Inflammatory macrophage (primary cell): ENCODE measurements at places on chromosomes 4 and X.

GRCh38 chr4:8837181-8837841 is 34.3 kb downstream of the HMX1 start:
- no peak for DNase-seq

DNA sequence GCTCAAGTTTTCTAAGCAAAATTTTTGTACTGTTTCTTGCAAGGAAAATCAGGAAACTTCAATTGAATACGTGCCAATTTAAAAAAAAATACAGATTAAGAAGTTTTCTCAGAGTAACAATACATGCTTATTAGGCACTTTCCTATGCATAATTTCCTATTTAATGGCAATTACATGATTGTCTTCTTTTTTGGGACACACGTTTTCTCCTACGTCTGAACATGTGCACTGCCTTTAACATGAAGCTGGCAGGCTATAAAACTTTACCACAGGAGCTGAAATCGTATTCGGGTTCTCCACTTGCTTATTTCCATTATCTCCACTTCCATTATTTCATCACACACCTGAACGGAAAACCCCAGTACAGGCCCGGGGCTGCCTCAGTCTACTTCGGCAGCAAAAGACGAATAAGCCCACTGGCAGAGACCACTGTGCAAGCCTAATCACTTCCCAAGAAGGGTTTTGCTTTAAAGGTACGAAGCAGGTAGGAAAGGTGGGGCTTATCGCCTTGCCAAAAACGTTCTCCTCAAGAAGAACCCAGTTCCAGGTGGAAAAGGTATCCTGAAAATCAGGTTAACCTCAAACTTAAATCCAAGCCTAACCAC is 575 bp downstream of the RCHY1 start:
- DNase-seq: no peak

- no peak for DNase-seq
These were observed 72.0 kb downstream of the TMEM144 start for GRCh38 chr4:158282252-158282651.

DNA sequence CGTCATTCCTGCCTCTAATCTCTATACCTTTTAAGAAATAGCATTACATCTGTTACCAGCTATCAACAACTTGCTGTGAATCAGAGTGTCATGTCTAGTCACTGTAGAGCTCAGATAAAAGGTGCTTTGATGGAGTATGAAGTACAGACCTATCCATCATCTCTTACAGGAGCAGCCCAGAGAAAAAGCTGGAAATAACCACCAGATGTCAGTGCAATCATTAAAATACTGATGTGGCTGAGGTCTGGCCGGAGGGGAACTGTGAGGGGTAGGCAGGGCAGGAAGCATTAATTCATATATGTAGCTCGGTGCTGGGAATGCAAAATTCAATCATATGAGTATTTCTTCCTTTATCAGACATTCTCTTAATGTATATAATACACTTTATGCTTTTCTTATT is 100.6 kb downstream of the AKAP4 start:
- peak; percentile 13 for DNase-seq

DNA sequence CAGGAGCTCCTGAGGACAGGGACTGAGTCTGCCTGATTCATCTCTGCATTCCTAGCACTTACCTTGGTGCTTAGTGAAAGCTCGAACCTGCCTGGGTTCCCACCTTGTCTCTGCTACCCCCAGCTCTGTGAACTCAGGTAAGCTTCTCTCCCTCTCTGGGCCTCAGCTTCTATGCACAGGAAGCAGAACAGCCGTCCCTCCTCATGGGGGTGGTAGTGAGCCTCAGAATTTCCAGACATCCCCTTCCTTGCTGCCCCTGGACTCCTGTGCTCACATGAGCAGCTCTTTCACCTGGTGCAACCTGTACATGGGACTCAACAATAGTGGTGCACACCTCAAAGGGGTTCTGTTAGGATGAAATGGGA is 50.8 kb downstream of the HTRA3 start:
- no peak for DNase-seq

- no peak for DNase-seq
These were observed 95.9 kb downstream of the NYX start for GRCh38 chrX:41543025-41543424.

DNA sequence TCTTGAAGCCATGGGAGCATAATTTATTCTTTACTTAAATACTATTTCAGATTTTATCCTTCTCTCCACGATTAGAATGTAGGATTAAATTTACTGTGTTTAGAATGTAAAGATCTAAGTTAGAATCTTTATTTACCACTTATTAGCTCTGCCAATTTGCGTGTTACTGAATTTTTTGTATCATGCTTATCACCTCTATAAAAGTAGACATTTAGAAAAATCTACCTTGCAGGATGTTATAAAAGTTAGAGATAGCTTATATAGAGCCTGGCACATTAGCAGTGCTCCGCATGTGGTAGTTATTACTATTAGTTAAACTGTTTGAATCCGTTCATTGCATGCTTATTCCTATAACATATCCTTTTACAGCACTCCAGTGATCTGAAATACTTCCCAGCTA is 97.9 kb downstream of the BANK1 start:
- DNase-seq: no peak

DNA sequence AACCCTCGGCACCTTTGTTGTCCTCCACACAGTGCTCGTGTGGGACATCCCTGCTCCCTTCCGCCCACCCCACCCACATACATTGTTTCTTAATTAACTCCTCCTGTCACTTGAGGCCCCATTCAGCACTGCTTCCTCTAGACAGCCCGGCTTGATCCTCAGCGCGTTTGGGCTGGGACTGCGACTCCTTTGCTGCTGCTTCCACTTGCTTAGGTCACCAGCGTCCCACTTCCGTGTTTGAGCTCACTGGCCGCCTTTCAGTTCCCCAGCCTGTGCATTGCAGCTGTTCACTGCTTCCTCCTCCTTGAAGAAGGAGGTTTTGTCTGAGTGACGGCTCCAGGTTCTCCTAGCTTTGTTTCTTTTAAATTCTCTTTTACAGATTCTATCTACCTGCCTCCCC is 16.1 kb downstream of the RNF4 start:
- peak; percentile 97 for DNase-seq

DNA sequence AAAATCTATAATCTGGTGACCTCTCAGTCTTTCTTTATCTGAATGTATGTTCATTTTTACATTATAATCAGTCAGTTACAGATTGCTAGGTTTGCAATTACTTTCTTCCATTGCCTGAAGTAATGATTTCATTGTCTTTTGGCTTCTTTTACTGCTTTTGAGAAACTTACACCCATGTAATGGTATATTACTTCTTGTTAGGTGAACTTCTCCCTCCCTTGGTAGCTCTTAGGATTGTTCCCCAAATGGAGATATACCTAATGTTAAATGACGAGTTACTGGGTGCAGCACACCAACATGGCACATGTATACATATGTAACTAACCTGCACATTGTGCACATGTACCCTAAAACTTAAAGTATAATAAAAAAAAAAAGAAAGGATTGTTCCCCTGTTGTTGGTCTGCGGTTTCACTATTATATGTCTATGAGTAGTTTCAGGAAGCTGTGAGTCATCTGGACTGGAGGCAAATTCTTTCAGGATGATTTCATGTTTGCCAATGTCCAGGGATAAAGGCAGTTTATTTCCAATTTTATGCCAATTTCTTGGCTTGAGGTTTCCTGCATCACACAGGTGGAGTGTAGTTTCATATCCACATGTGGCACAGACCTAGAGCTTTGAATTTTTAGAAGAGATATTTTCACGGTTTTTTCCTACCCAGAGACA is 21.8 kb downstream of the SPANXC start:
- no peak for DNase-seq

GRCh38 chrX:150767475-150768131 is 74.4 kb downstream of the MTMR1 start:
- DNase-seq: peak; percentile 75

GRCh38 chr4:80452768-80453167 is 117.2 kb downstream of the CFAP299 start:
- no peak for DNase-seq

- DNase-seq: no peak
These were observed 578.6 kb downstream of the SPOCK3 start for GRCh38 chr4:166655705-166656104.

GRCh38 chrX:132270021-132270420 is 50.8 kb upstream of the RAP2C start:
- DNase-seq: no peak

GRCh38 chrX:121958886-121959285 is 911.5 kb downstream of the GLUD2 start:
- DNase-seq: no peak

DNA sequence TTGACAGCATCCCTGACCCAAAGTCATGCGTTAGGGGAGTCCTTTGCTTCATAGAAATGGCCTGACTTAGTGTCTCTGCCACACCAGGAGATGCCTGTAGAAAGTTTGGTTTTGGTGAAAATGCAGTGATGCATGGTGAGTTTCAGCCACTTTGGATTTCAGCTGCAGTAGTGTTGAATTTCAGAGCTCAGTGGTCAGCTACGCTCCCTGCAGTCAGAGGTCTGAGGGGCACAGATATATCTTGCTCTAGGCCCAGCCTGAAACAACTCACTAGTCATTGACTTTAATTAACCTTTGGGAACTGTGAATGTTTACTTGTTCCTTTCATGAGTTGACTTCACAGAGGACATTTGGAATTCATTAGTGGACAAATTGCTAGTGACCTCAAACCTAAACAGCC is 17.5 kb downstream of the RBMX2 start:
- DNase-seq: no peak

DNA sequence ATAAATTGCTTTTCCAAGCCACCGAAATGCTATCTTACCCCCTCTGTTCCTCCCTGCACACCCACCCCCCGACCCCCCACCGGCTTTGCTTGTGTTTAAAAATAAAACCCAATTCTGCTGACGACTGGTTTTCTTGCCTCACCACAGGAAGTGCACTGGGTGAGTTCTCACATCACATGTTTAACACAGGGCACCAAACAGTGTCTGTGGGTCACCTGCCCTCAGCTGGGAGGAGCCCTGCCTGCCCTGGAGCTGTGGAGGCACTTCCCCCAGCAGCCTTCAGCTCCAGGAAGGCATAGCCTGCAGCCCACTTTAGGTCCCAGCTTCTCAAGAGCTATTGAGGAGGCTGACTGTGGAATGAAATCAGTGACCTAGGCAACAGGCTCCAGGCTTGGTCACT is 8.8 kb downstream of the TMEM255A start:
- peak; percentile 32 for DNase-seq

DNA sequence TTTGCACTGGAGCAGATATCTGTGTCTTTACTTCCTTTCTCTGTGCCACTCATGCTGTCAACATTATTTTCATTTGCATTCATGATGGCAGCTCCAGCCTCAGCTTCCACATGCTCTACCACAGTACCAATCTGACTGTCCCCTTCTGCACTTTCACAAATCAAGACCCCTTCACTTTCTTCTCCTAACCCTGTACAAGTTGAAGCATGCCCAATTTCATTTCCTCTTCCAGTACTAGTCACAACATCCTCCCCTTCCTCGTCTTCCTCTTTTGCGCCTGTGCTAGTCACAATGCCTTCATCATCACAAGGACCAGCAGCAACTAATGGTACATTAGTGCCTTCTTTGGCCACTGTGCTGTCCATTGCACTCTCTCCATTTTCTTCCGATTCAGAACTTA is 26.5 kb downstream of the BOD1L1 start:
- peak; percentile 70 for DNase-seq

GRCh38 chrX:40877887-40878286 is 142.5 kb upstream of the MED14 start:
- peak; percentile 47 for DNase-seq

DNA sequence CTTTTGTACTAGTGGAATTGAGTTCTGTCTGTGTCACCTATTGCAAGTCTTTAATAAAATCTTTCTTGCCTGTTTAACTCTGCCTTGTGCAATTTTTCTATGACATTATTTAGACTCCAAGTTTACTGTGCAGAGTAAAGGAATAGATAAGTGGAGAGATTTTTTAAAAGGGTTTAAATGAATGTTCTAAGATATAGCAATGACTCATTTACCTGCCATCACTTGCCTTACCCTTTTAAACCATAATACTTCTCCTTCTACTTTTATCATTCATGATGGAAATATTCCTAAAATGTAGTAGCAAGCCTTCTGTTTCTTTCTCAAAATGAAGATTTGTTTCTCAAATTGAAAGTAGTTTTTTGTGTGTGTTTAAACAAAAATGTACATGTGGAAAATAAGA is 782.8 kb upstream of the MAGEB2 start:
- no peak for DNase-seq

- DNase-seq: no peak
These were observed 13.0 kb downstream of the HCFC1 start for GRCh38 chrX:153958605-153959004.

GRCh38 chrX:9829308-9830267 is 43.4 kb downstream of the SHROOM2 start:
- DNase-seq: no peak

DNA sequence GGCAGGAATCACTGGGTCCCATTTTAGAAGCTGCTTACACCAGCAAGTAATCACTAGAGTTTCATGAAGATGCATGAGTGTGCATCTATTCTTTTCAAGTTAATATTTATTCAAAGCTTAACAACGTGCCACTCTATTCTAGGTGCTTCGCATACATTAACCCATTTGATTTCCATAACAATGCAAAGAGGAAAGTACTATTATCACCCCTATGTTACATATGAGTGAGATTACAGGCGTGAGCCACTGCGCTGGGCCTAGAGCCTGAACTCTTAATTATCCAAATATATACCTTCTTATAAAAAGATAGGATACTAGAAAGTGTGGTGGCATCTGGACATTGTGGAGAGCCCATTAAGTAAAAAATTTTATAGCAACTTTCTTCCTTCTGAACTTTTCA is 65.4 kb downstream of the CXCL13 start:
- DNase-seq: no peak

DNA sequence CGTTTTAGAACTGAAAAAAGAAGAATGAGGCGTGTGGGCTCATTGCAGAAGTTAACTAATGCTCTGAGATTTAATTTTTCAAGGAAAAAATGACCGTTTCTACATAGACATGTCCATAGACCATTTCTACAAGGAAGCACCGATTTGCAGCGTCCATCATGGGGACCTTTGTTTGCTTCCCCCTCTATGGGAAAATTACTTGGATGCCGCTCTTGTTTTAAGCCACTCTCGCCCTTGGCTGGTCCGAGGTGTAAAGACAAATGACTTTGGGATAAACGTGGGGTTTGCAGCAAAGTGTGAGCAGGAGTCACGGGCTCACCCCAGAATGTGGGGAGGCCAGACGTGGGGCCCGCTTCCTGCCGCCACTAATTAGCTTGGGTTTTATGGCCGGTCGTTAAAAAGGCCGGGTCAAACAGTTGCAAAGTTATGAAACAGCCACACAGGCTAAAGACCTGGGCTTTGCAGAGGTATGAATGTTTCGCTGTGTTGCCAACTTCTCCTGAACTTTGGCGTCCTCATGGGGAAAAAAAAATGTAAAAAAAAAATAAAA is 235.9 kb downstream of the SHOX start:
- DNase-seq: no peak

GRCh38 chr4:41164405-41164804 is 49.9 kb downstream of the APBB2 start:
- DNase-seq: no peak

DNA sequence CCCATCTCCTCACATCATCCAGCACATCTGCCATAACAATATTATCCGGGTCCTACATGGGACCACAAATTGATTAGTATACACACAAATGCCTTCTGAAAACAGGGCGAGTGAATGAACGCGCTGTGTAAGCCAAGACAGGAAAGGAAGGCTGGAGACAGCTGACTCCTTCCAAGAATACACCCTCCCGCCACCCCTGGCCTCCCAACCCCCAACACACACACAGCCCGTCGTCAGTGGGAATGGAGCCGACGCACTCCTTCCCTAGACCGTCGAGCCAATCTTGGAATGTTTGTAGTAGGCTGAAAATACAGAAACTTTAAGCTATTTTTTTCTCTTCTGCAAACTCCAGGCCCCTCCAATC is 319 bp upstream of the MAGEH1 start:
- no peak for DNase-seq
